T-helper 22 cell (primary cell): ENCODE measurements at places on chromosomes 5 and 9.

DNA sequence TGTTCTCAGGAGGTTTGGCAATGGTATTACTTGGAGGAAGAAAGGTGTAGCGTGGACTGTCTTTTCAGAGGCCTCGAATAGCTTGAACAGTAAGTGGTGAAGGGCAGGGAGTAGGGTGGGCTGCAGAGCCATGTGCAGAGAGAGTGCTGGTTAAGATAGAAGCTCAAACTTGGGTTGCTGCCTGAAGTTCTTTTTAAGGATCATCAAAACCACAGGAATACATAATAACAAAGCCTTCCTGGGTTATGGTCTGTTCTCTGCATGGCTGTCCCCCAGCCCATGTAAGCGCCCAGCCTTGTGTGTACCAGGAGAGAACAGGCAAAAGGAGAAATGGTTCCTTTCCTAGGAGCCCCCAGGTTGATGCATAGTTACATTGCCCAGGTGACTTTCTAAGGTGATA, 43.9 kb downstream of the RCL1 start:
- no peak for DNase-seq

GRCh38 chr5:100667161-100667630, 132.0 kb downstream of the FAM174A start:
- no peak for DNase-seq

GRCh38 chr5:82702046-82702445, 375.1 kb downstream of the TMEM167A start:
- no peak for DNase-seq

DNA sequence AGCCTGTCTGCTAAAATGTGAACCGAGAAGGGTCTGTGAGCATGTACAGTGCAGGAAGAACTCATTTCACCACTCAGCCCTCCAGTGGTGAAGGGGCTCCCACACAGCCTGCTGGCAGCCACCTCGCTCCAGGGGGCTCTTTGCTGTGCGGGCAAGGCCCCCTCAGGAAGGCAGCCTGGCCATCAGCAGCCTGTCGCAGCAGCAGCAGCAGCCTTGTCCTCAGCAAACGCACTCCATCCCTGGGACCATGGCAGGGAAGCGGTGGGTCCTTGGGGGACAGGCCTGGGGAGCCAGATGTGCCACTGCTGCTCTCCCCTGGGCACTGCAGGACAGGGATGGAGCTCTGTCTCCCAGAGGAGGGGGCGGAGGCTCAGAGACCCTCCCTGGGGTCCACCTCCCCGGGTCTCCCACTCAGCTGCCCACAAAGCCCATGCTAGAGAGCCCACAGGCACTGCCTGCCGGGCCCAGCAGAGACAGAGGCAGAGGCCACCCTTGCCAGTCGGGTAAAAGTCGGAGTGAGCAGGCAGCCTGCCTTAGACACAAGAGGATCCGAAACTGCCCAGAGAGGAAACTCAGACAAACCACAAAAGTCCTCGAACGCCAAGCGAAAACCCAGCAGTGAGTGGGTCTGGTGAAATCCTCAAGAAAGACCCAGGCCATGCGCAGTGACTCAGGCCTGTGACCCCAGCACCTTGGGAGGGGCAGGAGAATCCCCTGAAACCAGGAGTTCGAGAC, 8.0 kb downstream of the BRD3 start:
- no peak for DNase-seq

GRCh38 chr9:14283276-14283675, 30.7 kb downstream of the NFIB start:
- DNase-seq = no peak

DNA sequence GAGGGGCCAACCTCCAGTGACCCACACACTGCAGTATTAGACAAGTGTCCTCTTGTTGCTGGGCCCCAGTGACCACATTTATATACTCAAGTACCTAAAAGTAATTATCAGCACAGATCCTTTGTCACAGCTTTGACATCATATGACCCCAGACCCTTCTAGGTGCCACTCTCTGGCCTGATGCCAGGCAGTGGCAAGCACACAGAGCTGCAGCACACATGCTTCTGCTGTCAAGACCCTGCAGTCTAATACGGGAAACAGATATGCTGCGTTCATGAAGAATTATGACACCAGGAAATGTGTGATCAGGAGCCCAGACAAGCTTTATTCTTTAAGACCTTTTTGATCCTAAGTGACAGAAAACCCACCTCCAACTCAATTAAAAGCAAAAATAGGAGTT, 63.8 kb upstream of the AFAP1L1 start:
- DNase-seq = no peak

- no peak for DNase-seq
Observed at GRCh38 chr9:123787416-123787815, 142.5 kb downstream of the DENND1A start.

- DNase-seq = no peak
Observed at GRCh38 chr5:153831973-153832372, 206.7 kb downstream of the FAM114A2 start.

GRCh38 chr5:159207686-159208513, 1.5 kb downstream of the RNF145 start:
- peak; percentile 75 for DNase-seq

GRCh38 chr5:120151181-120151580, 312.9 kb upstream of the PRR16 start:
- no peak for DNase-seq

DNA sequence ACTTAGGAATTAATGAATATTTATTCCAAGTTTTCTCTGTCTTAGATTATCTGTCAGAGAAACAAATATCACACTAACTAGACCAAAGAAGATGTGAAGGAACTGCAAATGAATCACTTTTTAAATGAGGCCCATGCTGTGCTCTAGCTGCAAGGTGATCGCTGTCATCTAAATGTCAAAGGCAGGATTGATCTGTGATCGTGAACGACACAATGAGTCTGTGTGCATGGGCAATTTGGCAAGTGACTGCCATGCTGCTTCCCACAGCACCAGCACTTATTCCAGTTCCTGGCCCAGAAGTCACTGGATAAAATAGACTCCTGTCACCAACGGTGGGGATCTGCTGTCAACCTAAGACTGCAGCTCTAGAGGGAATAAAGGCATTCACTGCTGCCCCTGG, 141.2 kb downstream of the TRIM36 start:
- DNase-seq = no peak

- no peak for DNase-seq
Observed at GRCh38 chr9:27537756-27538155, 8.1 kb upstream of the MOB3B start.

DNA sequence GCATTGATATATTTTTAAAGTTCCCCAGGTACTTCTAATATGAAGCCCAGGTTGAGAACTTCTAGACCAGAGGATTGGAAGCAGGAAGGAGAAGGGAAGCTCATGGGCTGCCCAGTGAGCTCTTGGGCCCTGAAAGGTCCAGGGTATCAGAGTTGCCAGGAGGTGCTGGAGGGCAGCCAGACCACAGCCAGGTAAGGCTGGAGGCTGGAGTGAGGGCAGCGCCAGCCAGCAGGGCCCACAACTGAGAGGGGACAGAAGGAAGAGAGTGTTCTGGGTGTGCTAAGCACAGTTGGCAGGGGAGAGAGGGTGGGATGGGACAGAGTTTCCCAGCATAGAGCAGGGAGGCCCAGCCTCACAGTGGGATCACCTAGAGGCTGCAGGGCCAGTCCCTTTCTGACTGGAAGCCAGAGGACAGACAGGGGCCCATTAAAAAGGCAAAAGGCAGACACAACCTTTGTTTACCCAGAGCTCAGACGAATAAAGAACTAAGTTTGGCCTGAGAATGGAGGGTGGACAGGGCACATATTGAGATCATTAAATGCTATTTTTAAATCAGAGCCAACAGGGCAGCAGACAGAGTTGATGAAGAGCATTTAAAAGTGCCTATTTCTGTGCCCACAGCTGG, 94.9 kb downstream of the PDE8B start:
- DNase-seq = no peak

GRCh38 chr9:92165484-92165883, 50.3 kb upstream of the SPTLC1 start:
- DNase-seq = no peak

DNA sequence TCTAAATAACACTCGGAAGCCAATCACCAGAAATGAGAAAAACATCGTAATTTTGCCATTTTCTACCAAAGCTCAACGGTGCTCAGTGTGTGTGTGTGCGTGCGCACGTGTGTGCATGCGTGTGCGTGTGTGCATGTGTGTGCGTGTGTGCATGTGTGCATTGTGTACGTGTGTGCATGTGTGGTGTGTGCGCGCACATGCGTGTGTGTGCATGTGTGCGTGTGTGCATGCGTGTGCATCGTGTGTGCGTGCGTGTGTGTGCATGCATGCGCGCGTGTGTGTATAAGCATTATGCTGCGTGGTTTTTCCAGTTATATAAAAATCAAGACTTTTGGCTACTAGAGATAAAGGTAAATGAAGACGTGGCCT, 165.0 kb downstream of the DAB2IP start:
- DNase-seq = no peak

DNA sequence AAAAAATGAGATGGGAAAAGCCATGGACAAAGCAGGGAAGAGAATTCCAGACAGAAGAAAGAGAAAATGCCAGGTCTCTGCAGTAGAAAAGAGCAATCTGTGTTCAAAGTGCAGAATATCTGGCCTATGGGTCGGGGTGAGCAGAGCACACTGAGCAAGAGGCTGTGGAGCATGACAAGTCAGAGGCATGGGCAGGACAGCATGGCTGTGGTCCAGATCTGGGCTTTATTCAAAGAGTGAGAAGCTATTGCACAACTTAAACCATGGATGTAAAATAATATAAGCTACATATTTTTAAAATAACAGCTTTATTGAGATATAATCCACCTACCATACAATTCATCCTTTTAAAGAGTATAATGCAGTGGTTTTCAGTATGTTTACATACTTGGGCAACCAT, 133.1 kb upstream of the SPDL1 start:
- DNase-seq = no peak

DNA sequence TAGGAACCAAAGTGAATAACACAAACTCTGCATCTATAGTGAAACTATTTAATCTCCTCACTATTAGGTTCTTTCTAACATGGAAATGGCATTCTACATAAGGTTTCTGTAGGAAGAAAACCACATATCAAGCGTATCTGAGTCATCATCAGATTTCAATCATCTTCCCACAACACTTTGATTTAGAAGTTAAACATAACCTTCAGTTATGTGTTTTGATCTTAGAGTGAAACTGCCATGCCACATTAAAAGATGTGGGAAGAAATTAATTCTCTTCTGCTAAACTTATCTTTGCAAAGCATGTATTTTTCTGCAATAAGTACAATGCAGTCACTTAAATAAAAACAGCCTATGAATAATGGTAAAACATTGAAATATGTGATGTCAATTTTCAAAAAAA, 55.0 kb downstream of the MEF2C start:
- no peak for DNase-seq

GRCh38 chr5:170313344-170313743, 15.8 kb upstream of the LCP2 start:
- DNase-seq = peak; percentile 19

DNA sequence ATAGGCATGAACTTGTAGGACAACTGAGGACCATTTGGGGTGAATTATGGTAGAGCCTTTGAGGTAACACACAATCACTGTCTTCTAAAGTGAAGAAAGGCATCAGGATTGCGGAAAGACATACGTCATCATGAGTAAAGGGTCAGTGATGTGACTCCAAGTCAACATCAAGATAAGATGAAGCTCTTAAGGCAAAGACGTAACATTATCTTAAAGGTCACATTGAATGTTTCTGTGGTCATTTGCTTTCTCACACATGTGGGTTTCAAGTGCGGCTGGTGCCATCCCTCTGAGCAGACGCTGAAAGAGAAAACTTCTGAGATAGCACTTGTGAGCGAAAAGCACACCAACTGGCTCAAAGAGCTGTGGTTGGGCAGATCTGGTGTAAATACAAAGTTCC, 63.3 kb upstream of the GRAMD2B start:
- no peak for DNase-seq

DNA sequence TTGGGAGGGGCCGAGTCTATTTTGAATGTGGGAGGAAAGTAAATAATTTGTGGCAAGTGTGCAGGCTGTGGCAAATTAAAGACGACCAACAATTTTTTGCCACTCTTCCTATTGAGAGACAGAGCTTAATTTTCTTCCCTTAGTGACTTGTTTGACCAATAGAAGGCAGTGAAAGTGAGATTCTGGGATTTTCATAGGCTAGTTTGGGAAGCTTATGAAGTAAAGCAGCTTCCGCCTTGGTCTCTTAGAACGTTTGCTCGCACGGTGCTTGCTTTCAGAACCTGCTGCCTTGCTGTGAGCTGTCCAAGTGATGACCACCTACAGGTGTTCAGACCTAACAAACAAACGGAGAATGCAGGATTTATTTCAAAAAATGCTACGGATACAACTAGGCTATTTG, 6.7 kb upstream of the OR1N2 start:
- DNase-seq = no peak

GRCh38 chr9:87667164-87667738, 58.7 kb upstream of the CTSL start:
- DNase-seq = no peak

DNA sequence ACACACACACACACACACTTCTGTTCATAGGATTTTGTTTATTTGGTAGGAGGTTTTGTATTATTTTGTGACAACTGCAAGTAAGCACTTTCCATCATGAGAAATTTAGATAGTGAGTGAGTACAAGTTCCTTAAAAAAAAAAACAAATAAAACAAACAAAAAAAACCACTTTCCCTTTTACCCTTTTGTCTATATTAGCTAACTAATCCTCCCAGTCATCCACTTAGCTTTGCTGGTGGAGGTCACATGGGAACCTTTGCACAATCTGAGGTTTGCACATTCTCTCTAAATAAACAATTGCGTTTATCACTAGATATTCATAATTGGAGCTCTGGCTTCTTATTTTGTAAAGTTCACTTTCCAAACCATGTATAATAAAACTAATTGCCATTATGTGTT, 6.8 kb downstream of the ITGA1 start:
- no peak for DNase-seq

DNA sequence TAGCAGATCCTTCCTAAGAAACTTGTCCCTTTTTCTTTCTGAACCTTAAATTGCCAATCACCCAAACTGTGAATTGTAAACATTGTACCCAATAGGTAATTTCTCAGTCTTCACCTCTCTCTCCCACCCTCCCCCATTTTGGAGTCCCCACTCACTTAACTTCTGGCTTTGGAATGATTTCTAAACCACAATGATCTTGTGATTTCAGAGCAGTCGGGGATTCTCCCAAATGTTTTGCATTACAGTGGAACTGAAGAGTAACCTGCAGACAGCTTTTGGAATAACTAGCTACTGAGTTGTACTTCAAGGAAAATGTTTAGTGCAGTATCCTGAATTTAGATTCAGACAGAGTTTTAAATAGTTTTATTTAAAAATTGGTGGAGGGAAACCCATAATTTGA, 19.2 kb downstream of the SLC27A6 start:
- no peak for DNase-seq

DNA sequence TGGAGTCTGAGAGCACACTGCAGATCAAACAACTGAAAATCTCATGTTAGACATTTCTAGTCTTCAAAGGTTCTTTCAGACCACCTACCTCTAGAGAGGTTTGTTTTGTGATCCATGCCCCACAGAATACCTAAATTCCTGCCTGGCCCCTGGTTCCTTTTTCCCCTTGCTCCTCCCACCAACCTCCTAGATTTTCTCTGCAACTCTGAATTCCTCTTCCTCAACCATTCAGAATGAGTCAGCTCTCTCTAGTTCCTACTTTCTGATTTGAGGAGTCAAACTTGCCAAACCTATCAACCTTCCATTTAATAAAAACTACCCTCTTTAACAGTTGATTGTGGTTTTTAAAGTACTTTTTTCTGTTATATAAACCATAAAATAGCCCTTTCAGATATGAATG, 83.2 kb upstream of the ZNF462 start:
- no peak for DNase-seq

- no peak for DNase-seq
Observed at GRCh38 chr5:36105819-36106218, 39.1 kb upstream of the UGT3A2 start.

- DNase-seq = no peak
Observed at GRCh38 chr9:94611638-94612068, 18.0 kb upstream of the FBP2 start.

- DNase-seq = no peak
Observed at GRCh38 chr5:91369480-91369879, 13.6 kb downstream of the ARRDC3 start.
